Endothelial cell of umbilical vein (primary cell): ENCODE measurements at places on chromosomes 5 and 9.

- DNase-seq = no peak
Observed at GRCh38 chr9:20242510-20243189, 379.6 kb downstream of the MLLT3 start.

- peak; percentile 71 for DNase-seq
Observed at GRCh38 chr9:124212381-124213050, 45.2 kb upstream of the NEK6 start.

DNA sequence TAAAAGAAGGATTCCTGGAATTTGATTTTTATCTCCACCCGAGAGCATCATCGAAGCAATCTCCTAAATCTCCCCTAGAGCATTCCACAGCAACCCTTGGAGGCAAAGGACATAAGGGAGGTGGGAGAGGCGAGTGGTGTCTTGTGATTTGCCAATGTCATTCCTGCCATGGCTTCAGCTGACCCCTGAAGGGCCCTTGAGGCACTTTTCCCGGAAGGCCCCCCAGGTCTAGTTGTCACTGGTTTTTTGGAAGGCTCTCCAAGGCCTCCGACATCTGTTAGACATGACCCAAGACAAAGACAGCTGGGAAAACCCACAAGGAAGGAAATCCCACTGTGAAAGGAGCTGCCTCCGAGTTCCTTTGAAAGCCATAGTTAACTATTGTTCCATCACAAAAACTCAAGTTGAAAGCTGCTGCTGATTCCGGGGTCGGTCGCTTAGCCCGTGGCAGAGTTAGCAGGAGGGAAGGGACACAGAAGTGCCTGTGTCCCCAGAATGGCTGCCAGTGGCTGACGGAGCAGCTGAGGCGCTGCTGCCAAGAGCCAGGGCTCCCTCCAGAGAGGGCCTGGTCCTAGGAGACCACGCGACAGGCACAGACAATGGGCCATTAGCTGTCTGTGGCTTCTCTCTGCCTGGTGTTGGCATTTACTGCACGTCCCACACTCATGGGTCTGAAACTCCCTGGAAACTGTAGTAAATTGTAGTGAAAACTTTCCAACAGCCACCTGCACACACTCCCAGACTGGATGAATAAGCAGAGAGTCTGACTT is 24.4 kb upstream of the TRIO start:
- no peak for DNase-seq

GRCh38 chr5:37615184-37615583 is 224.7 kb downstream of the GDNF start:
- peak; percentile 48 for DNase-seq

DNA sequence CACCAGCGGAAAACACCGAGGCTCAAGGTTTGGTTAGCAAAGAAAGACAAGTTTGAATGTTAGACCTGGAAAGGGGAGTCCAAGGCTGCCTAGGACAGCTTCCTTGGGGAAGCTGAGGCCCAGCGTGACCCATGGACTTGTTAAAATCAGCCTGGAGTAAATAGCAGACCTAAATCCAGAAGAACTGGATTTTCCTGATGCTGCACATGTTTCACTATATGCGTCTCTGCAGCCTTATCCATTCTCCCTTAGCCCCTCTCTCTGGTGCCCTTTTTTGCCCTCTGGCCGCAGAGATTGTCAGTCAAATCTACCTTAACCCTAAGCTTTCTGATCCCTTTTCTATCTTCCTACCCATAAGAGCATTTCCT is 119.9 kb downstream of the NTRK2 start:
- DNase-seq = no peak

GRCh38 chr9:101791938-101792337 is 53.5 kb upstream of the GRIN3A start:
- no peak for DNase-seq

DNA sequence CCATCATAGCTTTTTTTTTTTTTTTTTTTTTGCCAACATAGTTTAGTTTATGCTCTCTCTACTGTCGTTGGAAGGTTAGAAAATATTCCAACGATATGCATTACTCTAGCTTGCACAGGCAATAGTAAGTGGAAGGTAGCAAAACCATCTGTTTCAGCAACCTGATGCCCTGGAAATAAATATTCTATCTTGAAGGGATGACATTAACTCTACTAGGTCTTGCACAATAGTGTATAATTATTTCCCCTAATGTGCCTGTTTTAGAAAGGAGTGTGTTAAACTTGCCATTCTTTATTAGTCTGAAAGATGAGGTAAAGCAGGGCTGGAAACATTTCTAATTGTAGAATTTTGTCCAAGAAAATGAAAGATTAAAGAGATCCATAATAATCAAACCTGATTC is 111.0 kb downstream of the PCSK5 start:
- DNase-seq = no peak

- DNase-seq = no peak
Observed at GRCh38 chr9:89676281-89676680, 71.5 kb downstream of the GADD45G start.

DNA sequence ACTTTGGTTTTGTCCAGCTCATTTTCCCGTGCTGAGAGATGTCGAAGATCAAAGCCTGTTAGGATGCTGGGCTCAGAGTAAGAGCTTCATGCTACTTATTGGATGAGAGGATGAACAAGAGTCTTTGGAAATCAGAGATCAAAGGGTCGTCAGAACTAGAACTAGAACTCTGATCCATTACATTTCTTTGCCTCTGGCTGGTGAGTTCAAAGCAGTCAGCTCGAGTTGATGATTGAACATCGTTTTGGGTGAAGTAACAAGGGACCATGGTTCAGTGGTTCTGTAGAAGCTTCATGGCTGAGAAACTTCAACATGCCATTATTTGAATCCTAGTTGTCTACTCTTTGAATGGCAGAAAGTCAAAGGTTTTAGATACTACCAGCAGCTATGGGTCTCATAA is 320.3 kb downstream of the ARHGEF28 start:
- no peak for DNase-seq

DNA sequence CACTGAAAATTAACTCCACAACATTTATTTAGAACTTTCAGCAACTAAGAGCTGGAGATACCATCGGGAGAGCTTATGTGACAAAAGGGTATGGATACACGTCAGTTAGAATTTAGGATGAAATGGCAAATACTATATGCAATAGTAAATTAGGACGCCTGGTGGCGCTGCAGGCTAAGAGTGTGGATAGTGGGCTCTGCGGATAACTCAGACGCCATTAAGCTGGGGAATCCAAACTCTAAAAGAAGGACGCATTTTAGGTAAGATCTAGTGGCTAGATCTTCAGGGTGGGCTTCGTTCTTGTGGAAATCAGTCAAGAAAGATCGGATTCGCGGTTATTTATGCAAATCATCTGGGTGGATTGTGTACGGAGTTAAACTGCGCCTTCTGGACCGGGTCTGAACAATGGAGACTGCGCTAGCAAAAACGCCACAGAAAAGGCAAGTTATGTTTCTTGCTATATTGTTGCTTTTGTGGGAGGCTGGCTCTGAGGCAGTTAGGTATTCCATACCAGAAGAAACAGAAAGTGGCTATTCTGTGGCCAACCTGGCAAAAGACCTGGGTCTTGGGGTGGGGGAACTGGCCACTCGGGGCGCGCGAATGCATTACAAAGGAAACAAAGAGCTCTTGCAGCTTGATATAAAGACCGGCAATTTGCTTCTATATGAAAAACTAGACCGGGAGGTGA is at the start of gene PCDHB5:
Gene PCDHB5 (plus strand): TSS at position 177 of the 688 bp plus-strand sequence. CDS start 229 bp downstream, at position 406.
- DNase-seq = peak; percentile 38

DNA sequence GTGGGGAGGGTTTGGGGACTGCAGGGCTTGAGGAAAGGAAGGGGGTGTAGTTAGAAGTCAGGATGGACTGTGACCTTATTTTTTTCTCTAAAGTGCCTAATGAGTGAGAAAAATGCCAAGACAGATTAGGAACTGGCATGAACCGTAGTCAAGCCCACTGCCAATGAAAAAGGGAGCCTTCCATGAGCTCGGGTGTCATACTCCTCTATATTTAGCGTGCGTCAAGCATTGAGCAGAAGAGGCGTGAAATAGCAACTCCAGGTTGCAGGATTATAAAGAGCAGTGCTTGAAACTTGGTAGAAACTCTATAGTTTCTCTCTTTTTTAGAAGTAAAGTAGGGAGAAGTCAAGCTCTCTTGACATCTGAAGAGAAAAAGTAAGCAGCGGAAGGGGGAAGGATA is 1.8 kb downstream of the SGCD start:
- DNase-seq = no peak

- DNase-seq = no peak
Observed at GRCh38 chr9:133137451-133138231, 16.6 kb upstream of the RALGDS start.

- DNase-seq = no peak
Observed at GRCh38 chr5:179909224-179909623, 1.5 kb upstream of the TBC1D9B start.

GRCh38 chr5:159405611-159406031 is 75.3 kb upstream of the IL12B start:
- no peak for DNase-seq

GRCh38 chr9:16191691-16192402 is 639.0 kb downstream of the CCDC171 start:
- peak; percentile 60 for DNase-seq

DNA sequence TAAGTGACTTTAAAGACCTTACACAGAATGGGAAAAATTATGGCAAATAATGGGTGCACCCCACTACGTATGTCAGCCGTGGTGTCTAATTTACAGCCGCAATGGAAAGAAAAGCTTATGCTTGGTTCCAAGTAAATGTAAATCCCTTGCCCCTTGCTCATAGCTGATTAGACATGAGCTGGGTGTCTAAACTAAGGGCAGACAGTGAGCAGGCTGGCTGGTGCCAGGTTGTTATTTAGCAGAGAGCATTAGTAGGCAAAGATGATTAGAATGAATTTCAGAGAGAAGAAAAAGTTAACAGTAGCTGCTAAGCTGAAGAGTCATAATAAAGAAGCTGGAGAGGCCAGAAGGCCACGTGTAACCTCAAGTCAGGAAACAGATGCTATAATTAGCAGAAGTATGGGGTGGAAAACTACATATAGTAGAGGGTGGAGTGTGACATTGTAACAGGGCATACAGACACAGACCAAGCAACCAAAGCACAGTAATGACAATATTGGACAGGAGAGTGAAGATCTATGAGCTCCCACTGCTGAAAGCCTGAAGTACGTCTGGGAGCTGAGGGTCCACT is 257.7 kb downstream of the MCTP1 start:
- peak; percentile 44 for DNase-seq

DNA sequence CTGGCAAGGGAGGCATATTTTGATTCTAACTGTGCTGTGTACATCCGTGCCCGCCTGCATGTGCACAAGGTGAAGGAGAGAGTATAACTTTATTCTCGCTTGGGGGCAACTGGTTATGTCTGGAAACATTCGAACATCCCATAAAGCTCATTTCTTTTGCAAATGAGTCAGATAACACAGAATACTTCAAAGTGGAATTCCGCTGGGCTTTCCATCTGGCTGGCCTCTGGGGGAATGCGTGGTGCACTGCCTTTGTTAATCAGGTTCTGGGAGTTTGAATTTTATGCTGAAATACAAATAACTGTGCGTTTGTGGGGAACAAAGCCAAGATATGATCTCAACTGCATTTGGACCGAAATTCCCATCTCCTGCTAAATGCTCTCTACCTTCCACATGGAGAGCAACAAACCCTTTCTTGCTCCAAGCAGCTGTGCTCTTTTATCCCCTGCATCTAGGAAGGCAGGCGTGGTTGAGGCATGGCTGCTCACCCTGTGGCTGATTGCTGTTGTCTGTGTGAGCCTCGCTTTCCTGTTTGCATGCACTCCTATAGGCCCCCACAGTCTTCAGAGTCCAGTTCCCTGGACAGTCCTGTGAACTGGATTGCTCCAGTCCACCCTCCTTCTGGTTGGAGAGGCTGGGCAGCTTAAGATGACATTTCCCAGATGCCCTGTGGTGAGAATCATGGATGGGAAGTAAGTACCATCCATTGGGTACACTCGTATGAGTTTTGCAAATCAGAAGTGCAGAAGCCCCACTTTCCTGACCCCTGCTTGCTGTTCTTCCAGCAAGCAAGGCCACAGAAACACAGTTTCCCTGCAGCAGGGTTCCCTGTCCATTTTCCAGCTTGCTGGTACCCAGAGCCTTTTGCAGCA is 82.9 kb upstream of the ALDH1B1 start:
- no peak for DNase-seq

DNA sequence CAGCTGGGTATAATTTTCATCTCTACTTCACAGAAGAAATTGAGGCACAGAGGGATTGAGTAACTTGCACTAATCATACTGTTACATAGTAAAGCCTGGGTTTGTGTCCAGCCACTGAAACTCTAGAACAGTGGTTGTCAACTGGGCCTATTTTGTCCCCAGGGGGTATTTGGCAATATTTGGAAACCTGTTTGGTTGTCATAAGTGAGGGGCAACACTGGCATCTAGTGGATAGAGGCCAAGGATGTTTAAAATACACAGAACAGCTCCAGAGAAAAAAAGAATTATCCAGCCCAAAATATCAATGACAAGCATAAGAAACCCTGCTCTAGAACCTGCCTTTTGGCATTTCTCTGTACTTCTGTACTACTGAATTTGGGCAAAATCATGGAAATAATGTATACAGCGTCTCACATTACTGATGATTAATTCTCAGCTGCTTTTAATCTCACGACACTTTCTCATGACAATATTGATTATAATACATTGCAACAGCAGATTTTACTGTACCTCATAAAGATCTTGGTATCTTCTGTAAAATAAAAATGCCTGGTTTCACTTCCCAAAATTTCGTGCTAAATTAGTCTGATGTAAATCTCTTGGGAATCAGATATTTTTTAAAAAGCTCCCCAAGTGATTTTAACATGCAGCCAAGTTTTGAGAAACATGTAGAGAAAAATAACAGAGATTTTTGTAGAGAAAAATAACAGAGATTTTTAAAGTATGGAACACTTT is 112.7 kb downstream of the RORB start:
- DNase-seq = no peak

DNA sequence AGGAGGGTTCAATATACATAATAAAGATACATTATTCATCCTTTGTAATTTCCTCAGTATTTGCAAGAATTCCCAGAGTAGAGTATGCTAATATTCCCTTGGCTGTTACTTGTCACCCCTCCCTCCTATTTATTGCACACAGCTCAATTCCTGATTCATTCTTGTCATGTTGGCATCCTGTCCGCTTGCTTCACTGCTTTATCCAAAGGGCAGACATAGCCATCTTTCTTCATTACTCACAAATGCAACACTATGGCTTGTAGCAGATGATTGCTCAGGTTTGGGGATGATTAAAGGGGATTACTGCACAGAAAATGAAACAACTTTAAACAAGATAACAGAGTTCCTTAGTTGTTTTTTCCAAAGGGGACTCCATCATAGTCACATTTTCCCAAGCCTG is 1.2 kb upstream of the IL33 start:
- no peak for DNase-seq

DNA sequence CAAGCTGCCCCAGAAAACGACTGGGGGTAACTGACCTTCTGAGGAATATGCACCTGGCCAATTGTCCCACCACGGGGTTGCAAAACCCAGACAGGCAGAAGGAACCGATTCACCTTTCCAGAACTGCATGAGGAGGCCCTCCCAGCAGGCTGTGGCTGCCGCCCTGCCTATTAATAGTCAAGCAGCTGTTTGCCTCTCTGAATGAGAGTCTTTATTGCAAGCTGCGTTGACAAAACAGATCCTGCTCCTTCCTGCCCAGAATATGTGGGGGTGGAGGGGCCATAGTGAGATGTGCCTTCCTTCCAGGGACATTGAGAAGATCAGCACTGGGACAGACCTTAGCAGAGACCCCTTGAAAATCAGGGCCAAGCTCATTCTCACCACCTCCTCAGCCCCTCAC is 18.3 kb upstream of the TCOF1 start:
- no peak for DNase-seq
